GM12864 (cell line): ENCODE measurements at places on chromosomes 4 and X.

GRCh38 chr4:87227751-87228151, 7.3 kb upstream of the KLHL8 start:
- no peak for DNase-seq

- no peak for DNase-seq
These were observed 16.2 kb downstream of the SPOCK3 start for GRCh38 chr4:167218022-167218608.

- DNase-seq: no peak
These were observed 13.8 kb upstream of the UVSSA start for GRCh38 chr4:1333256-1333655.

GRCh38 chr4:99436462-99436861, 1.3 kb upstream of the ADH7 start:
- DNase-seq: no peak

DNA sequence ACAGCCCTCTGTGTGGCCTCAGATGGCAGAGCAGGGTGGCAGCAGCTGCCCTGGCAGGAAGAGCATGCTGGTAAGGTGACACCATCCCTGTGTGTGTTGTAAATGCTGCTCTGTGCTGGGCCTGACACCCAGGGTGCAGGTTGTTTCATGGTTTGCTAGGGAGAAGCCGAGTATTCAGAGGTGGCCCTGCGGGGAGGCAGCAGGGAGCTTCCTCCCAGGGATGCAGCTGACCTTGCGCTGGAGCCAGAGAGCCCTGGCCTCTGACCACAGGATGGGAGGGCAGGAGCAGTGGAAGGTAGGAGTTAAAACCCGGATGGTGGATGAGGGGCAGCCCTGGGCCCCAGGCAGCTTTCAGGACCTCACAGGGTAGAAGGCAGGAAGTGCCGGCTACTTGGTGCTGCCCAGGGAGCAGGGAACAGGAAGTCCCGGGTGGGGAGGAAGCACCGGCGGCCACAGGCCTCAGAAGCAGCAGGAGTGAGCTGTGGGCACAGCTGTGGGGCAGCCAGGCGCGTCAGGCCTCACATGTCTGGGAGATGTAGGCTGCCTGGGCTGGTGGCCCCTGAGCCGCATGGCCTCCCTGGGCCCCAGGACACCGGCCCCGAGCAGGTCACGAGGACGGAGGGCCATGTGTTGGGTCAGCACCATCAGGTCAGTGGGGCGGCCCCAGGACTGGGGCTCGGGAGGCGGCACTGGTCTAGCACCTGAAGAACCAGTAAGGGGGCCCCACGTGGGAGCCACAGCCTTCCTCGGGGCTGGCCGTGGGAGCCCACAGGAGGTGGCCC, 19.1 kb downstream of the SH3BP2 start:
- no peak for DNase-seq

- DNase-seq: no peak
These were observed 531 bp downstream of the RUFY3 start for GRCh38 chr4:70722199-70722791.

- DNase-seq: no peak
These were observed 365.4 kb upstream of the TECRL start for GRCh38 chr4:64774626-64775025.
